ENCODE measurements at places on chromosomes 5 and 9. TPM values are rescaled to one million over a fixed set of nuclear protein-coding genes. Genes with fewer than 3 reads are reported as not detected.

The AJM1 gene
- polyA plus RNA-seq = 1.9 TPM

The FOXD4L6 gene
- 0.04 TPM for polyA plus RNA-seq

The IL5 gene
- polyA plus RNA-seq = not detected

The SERF1A gene
- 2.5 TPM for polyA plus RNA-seq

The AIF1L gene
- 59.3 TPM for polyA plus RNA-seq

The PHF24 gene
- 0.07 TPM for polyA plus RNA-seq

The CKS2 gene
- 74.8 TPM for polyA plus RNA-seq

The STK32A gene
- 0.09 TPM for polyA plus RNA-seq

The SLC23A1 gene
- polyA plus RNA-seq = 0.01 TPM
